Activated T-cell treated with anti-CD3 and anti-CD28 coated beads, Interleukin-2, amount 50 U/mL, for 4 hours (primary cell): ENCODE measurements at places on chromosomes 6 and 20. TPM values are rescaled to one million over a fixed set of nuclear protein-coding genes. Genes with fewer than 3 reads are reported as not detected.

Gene SPDEF
- 0.14 TPM for total RNA-seq

Gene NPBWR2
- total RNA-seq = not detected

Gene MAP3K5
- total RNA-seq = 7.9 TPM

Gene PEX3
- 22.3 TPM for total RNA-seq

Gene TFAP2A
- total RNA-seq = 0.11 TPM

Gene NKX2-2
- total RNA-seq = not detected

Gene NTSR1
- not detected for total RNA-seq

Gene PTPN1
- 72.0 TPM for total RNA-seq

Gene DEFB116
- not detected for total RNA-seq

Gene DSP
- total RNA-seq = 0.23 TPM

Gene C20orf204
- total RNA-seq = 3.9 TPM

Gene VWA7
- 1.4 TPM for total RNA-seq

Gene IL20RA
- not detected for total RNA-seq

Gene RIPPLY2
- not detected for total RNA-seq

DNA sequence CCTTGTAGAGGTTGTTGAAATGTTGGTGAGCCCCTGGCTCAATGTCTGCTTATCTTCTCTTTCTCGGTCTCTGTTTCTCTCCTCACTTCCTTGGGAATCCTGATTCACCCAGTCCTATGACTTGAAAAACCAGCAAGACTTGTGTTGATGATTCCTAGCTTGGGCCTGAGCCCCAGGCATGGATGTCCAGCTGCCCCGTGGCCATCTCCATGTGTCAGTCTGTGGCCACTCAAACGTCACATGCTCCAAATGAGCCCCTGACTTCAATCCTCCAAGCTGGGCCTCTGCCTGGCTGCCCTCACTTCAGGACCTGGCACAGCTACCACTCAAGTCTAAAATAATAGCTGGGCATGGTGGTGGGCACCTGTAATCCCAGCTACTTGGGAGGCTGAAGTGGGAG lies 81.0 kb downstream of the SRC start:
- no peak for DNase-seq

DNA sequence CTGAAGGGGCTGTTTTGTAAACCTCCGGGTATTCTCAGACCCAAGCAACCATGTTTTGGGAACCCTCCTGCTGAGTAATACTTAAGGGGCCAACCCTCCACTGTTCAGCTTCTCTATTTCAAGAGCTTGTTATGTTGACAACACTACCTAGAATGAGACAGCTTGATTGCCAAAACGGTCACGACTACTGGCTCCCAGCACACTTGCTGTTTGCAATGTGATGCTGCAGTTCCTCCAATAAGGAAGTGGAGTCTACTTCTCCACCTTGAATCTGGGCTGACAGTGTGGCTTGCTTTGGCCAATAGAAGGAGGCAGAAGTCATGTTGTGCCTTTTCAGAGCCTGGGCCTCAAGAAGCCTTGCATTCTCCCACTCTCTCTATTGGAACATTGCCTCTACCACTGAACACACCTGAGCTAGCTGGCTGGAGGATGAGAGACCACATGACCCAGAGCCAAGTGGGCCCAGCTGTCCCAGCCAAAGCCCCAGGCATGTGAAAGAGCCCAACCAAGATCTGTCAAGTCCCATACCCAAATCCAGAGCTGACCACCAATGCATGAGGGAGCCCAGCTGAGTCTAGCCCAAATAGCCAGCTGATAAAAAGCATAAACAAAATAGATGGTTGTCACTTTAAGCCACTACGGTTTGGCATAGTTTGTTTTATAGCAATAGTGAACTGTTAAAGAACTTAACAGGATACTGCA lies 108.0 kb downstream of the PRND start:
- DNase-seq = no peak

DNA sequence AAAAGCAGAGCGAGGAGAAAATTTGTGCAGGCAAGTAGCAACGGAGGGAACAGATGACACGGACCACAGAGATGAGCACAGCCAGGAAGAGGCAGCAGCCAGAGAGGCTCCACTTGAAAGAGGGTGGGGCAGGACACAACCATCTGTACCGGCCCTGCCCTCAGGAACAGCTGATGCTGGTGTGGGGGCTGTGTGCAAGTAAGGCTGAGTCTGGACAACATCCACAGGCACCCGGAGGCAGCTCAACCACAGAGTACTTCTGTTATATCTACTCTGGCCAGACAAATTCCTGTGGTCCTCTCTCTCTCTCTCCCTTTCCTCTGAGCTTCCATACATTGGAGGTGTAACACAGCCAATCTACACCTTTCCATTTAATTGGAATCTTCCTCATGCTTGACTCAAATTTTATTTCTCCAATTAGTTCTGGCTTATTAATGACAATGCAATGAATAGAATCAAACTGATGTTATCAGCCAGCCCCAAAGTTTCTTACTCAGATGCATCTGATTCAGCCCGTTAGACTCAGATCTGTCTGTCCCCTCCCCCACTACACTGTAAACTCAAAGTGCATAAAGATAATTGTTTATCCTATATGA lies 24.9 kb downstream of the KIF13A start:
- DNase-seq = no peak

DNA sequence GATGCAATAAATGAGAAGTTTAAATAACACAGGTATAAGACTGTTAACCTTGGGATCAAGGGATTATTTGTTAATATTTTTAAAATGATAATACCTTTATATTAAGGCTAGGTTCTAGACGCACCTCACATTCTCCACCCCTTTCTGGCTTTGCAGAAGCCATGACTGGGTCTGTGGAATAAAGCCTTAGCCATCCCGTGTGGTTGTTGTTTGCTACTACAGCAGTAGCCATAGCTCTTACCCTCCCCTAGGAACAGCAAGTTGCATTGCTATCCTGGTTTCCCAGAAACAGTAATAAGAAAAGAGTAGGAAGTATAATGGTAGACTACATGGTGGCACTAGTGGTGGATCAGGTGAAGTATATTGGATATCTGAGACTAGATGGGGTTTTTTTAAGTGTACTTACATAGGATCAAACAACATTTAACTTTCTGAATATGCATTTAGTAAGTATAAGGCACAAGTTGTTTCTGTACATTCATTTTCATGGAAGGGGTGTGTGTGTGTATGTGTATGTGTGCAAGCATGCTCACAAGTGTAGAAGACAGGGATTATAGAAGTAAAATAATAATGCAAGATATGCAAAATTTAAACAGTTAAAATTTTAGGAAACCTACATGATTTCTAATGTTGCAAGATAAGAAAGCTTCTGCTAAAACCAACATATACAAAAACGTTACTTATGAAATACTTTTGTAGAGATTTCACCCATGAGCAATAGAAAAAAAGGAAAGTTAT lies 384.2 kb downstream of the PRKN start:
- no peak for DNase-seq

DNA sequence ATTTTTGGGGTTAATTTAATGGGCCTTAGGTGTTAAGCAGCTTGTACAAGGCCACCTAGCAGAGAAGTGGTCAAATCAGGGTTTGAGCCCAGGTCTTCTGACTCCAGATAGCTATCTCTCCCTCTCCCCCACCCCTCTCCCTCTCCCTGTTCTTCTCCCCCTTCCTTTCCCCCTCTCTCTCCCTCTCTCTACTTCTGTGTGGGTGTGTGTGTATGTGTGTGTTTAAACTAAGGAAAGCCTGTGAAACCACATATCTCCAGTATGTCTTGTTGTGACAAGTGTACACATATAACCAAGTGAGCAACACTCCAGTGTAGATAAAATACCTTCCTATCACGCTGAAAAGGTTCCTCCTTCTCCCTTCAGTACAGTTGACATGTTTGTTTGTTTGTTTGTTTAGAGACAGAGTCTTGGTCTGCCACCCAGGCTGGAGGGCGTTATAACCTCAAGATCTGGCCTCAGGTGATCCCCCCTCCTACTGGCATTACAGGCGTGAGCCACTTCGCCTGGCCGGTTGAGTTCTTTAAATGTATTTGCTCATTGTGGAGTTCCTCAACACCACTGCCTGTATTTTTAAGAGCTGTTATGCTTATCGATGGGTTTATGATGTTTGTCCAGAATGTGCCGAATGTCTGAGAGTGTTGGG lies 140.4 kb downstream of the JARID2 start:
- DNase-seq = no peak

DNA sequence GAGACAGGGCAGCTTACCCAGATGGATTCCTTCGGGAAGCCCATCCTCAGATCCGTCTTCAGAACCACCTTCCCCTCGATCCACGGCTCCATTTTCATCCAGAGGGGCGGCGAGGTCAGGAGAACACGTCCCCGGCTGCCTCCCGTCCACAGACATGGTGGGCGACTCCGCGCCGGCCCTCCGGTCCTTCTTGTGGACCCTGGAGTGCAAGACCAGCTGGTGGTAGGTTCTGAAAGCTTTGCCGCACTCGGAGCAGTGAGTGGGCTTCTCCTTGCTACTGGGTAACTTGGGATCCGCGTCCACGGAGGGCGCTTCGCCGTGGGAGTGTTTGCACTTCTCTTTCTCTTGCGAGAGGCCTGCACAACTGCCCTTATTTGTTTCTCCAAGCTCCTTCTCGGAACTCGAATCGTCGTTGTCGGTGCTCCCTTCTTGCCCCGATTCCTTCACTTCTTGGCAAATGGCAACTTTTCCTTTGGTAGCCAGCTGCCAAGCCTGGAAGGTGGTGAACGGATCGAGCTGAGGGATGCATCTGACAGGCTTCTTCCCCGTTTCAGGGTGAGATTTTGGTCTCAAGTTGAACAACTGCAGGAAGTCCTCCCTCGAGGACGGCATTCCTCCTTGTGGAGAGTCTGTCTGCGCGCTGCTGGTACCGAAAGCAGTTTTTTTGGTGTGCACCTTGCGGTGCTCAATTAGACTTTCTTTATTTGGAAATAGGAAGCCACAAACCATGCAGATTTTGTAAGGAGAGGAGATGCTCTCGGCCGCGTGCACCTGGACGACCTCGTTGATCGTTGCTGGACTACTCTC lies 12.0 kb downstream of the ZNF217 start:
- DNase-seq = no peak

GRCh38 chr6:69913361-69913760 lies 47.0 kb downstream of the COL19A1 start:
- no peak for DNase-seq

DNA sequence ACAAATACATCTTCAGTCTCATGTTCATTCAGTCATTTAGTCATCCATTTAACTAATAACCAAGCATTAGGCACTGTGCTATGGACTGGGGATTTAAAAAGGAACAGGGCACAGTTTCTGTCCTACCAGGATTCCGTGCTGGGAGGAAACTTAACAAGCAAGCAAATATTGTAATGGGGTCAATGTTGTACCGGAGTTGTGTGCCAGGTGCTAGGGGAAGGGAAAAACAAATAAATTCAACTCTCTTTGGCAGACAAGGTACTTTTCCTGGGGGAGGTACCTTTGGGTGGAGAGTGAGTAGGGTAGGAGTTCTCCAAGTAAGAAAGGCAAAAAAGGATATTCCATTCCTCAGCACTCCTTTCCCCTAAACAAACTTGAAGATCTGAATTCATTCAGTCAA lies 90.3 kb downstream of the OLIG3 start:
- DNase-seq = no peak

GRCh38 chr20:33839591-33839990 lies 28.4 kb downstream of the CHMP4B start:
- DNase-seq = no peak

- no peak for DNase-seq
Observed at GRCh38 chr6:87907521-87907920, 140.1 kb upstream of the SPACA1 start.

GRCh38 chr6:3379482-3380060 lies 77.3 kb downstream of the SLC22A23 start:
- DNase-seq = no peak
